Dorsolateral prefrontal cortex (tissue), 122 donors: ENCODE measurements at places on chromosomes 7 and 10. TPM values are rescaled to one million over a fixed set of nuclear protein-coding genes. Genes with fewer than 3 reads are reported as not detected.

ANXA8 gene
- 0.63 TPM for total RNA-seq

DGKI gene
- total RNA-seq = 125 TPM

CLDN4 gene
- total RNA-seq = 0.94 TPM

PURB gene
- total RNA-seq = 34.8 TPM

FAM25A gene
- total RNA-seq = not detected

CRTAC1 gene
- 42.6 TPM for total RNA-seq

DNA sequence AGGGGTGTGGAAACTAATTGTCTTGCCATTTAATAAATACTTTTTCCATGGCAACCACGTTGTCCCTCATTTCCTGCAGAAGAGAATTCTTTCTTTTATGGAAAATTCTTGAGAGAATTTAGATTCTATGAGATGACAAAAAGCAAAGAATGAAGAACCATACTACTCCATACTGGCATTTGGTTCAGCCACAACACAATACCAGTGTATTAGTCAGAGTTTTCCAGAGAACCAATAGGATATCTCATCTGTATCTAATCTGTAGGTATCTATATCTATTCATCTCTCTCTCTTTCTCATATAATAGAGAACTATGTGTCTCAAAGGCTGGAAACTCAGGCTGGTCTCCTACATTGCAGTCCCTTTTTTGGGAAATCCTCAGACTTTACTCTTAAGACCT, 44.6 kb upstream of the NAMPT start:
- DNase-seq = no peak

- no peak for DNase-seq
These were observed 36.6 kb downstream of the AMZ1 start for GRCh38 chr7:2724453-2725177.

- no peak for DNase-seq
These were observed 632.6 kb downstream of the KCNMA1 start for GRCh38 chr10:77004917-77005564.

GRCh38 chr7:155358948-155359712, 61.5 kb downstream of the INSIG1 start:
- DNase-seq = no peak

GRCh38 chr7:135726276-135726788, 1.7 kb downstream of the SLC13A4 start:
- no peak for DNase-seq

GRCh38 chr7:106111655-106112117, 426 bp downstream of the SYPL1 start:
- no peak for DNase-seq

GRCh38 chr7:30185496-30185895, 50.7 kb downstream of the MTURN start:
- DNase-seq = no peak

DNA sequence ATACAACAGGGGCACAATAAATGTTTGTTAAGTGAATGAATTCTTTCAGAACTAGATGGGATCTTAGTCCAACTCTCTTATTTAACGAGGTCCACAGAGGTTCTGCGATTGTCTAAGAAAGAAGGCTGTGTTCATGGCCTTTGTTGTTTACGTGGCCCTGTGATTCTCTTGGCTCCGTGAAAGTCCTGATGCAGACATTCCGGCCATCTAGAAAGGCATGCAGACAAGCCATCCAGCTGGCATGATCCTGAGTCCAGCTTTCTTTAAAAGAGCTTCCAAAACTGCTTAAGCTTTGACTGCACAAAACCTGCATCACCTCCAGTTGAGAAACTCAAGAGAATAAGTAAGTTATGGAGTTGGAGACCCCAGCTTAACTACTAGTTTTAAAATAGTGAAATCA, 26.0 kb downstream of the EGFR start:
- DNase-seq = no peak

DNA sequence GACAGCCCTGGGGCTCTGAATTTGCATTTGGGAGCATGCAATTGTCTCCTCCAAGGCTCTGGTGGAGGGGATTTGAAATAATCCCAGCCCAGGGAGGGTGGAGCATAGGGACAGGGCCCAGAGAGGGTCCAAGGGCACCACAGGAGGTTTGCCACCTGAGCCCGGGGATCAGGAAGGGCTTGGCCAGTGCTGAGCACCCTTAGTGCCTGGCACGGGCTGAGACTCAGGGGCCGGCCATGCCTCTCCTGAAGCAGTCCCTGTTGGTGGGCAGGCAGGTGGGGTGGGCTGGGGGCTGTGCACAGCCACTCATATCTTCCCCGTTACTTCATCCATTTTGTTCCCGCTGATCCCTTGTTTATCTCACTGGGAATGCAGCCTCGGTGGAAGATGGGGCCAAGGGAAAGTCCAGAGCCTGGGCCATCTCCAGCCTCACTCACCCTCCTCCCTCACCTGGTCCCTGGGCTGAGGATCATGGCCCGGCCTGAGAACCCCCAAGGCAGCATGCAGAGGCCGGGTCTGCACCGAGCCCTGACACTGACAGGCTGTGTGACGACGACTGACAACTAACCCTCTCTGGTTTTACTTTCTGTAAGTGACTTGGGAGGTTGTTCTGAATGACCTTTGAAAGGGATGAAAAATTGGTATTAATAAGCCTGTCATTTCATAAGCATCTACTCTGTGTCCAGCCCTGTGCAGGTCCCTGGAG, 38.5 kb downstream of the KCTD7 start:
- no peak for DNase-seq

DNA sequence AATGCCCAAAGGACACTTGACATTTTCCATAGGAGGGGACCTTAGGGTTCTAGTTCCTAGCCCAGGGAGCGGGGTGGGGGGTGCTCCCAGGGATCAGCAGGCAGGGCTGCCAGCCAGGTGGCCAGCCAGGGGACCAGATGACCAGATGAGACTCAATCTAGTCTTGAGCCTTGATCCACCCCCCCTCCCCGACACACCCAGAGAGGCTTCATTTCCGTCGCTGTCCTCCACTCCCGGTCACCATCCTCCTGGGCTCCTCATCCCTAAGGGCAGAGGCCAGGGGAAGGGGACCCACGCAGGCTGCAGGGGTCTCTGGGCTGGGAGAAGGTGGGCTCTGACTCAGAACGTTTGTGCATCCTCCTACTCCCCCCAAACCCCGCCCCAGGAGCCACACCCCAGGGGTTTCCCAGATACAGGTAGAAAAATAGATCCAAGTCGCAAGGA, 1.0 kb downstream of the STX1A start:
- no peak for DNase-seq

DNA sequence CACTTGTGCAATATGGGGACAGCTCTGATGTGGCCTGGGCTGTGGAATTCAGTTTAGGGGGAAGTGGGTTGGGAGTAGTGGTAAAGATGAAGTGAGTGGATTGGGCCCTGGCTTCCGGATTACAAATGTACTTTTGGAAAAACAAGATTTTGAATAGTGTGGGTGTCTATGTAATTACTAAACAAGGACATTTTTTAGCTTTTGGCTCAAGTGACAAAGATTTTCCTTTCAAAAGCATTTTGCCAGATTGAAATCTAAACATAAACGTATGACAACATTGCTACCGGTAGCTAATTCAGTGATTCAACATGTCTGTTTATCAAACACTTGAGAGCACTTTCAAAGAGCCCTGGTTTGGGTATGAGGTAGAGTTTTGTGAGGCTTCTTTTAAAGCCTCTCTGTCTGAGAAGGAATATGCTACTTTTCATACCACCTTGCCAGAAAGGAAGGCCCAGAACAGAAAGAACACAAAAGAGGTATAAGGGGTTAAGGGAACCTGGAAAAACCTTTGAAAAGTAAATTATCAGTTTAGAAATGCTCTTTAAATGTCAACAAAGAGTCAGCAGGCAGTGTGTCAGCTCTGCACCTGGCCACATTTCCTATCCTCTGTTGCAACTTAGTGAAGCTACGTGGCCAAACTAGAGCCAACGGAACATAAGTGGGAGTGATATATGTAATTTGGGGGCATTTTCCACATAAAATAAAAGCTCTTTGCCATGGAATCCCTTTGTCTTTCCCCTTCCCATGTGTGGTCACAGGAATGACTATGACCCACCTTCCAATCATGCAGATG, 516.1 kb downstream of the NRG3 start:
- no peak for DNase-seq

DNA sequence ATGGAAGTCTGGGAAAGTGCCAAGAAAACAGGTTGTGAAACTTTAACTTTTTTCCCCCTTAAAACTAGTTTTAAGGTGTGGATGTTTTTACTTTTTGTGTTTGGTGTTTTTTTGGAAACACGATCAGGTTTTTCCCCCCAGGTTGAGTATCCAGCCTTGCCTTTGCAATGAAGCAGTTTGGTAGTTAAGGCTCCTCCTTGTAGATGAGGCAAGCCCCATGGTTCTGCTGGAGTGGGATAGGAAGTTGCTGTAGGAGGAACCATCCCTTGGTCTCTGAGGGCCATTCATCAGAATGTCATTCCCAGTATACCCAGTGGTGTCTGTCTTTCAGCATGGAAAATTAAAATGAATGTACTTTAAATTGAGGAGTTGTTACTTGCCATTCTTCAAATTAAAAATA, 2.7 kb downstream of the CUL1 start:
- no peak for DNase-seq

DNA sequence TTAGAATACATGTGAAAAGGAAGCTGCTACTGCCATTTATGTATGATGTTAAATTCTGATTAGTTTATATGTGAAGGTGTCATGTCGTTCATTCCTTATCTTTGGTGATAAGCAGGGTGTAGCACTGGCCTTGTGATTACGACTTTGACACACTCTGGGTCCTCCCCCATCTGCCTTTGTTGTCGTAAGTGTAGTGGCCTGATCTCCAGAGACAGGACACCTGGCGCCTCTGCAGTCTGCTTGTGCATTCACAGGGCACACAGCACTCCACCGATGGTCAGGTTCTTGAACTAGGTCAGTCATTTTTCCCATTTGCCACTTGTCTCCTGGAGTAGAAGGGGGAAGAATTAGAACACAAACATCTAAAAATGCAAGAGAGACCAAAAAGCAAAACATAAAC, 186.0 kb downstream of the PRKCQ start:
- DNase-seq = no peak

- no peak for DNase-seq
These were observed 48.2 kb downstream of the GNA12 start for GRCh38 chr7:2795906-2796305.

GRCh38 chr7:84190016-84190705, 4.4 kb downstream of the SEMA3A start:
- no peak for DNase-seq

DNA sequence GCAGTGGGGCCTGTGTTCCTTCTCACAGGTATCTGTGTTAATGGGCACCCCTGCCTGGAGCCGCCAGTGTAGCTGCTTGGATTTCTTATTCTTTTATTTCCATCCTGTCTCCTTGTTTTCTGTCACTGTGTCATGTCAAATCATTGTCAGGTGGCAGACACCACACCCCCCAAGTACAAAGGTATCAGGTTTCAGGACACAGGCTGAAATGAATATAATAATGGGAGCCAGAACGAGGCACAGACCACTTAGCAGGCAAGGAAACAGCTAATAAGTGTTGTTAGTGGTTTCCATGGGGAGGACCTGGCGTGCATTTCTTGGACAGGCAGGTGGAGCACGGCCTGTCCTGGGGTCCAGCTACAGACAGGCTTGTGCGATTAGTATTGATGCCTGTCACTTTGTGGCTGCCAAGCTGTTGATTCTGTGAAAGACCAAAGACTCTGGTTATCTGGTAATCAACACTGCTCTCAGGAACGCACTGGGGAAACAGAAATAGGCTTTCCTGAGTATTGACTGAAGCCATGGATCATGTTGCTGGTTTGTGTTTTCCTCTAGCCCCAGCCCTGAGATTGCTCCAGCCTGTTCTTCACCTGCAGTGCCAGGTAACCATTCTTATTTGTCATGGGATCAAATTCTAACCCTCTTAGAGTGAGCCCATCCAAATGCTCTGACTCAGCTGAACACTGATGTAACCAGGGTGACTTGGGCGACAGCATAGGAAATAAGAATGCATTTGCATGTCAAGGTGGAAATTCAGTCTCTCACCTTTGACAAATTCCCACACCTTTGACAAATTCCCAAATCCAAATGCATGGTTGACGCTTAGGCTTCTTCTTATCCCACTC, 1002.0 kb downstream of the LRMDA start:
- DNase-seq = no peak

DNA sequence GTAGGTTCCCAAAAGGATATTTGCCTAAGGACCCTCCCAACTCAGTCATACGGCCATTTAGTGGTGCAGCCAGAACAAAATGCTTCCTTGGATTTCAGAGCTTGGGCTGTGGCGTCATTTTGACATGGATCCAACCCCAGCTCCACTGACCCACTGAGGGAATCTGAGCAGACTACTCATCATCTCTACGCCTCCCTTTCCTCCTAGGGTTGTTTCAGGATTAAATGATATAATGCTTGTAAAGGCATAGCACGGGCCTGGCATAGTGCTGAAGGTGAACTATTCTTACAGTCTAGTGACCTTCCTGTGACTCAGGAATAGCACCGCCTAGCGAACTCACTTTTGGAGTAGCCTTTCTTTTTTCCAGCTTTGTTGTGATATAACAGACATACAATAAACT, 70.3 kb upstream of the LOXL4 start:
- no peak for DNase-seq

GRCh38 chr7:24728503-24729364, 28.5 kb downstream of the GSDME start:
- DNase-seq = no peak

- no peak for DNase-seq
These were observed 297.1 kb downstream of the PRPF18 start for GRCh38 chr10:13883636-13884444.

- DNase-seq = no peak
These were observed 105.1 kb upstream of the GPR22 start for GRCh38 chr7:107364787-107365186.

- DNase-seq = no peak
These were observed 59.3 kb downstream of the DLG5 start for GRCh38 chr10:77867124-77867719.

- DNase-seq = no peak
These were observed 105.4 kb downstream of the ODAD2 start for GRCh38 chr10:27893358-27893954.

DNA sequence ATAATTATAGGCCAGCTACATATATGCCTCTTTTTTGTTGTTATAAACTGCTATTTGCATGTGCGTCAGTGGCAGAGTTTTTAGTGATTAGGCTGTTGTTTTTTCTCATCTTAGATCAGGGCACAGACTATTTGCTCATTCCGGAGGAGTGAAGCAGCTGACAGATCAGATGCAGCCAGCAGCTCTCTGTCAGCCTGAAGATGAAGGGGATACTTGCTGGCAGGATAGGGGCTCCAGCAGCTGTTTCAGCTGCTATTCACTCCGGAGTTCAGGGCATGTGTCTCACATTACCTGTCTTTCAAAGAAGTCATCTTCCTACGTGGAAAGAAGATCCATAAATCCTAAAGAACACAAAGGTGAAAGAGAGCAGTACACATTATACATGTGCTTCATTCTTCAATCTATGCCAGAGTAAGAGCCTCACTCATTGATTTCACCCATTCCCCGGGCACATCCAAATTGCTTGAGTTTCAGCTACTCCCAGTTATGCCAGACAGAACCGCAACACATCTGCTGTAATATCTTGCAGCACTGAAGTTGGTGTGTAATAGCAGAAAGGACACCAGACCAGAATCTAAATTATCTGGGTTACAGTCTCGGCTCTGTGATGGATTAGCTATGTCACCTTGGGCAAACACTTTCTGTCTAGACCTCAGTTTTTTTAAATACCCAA, 182.8 kb upstream of the CHRM2 start:
- no peak for DNase-seq
